Esophagus squamous epithelium (tissue), 5 donors: ENCODE measurements at places on chromosomes 2 and 18. TPM values are rescaled to one million over a fixed set of nuclear protein-coding genes. Genes with fewer than 3 reads are reported as not detected.

The AQP12A gene
- total RNA-seq = not detected

The CABLES1 gene
- 9.6 TPM for total RNA-seq

The CRYBA2 gene
- total RNA-seq = not detected

The VAMP8 gene
- 91.0 TPM for total RNA-seq

The VSNL1 gene
- total RNA-seq = 55.5 TPM

The UGT1A5 gene
- total RNA-seq = 9.7 TPM

The SP140 gene
- total RNA-seq = 2.3 TPM

The POTEF gene
- not detected for total RNA-seq

GRCh38 chr2:234677758-234678538, 181.1 kb upstream of the ARL4C start:
- no peak for DNase-seq

DNA sequence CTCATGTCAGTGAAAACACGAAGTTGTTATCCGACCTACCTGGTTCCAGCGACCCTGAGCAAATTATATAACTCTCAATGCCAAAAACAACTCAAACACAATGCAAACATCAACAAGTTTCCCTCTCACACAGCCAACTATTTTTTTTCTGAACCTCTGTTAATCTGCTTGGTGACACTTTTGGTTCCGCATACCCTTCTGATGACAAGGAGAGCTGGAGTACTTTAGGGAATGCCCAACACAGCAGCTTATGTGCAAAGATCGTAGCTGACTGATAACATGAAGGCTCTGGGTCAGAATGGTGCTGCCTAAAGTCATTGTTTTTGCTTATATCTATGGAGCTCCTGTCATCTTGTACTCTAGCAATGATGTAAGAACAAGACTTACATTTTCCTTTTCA, 72.7 kb upstream of the CCDC68 start:
- DNase-seq = no peak

DNA sequence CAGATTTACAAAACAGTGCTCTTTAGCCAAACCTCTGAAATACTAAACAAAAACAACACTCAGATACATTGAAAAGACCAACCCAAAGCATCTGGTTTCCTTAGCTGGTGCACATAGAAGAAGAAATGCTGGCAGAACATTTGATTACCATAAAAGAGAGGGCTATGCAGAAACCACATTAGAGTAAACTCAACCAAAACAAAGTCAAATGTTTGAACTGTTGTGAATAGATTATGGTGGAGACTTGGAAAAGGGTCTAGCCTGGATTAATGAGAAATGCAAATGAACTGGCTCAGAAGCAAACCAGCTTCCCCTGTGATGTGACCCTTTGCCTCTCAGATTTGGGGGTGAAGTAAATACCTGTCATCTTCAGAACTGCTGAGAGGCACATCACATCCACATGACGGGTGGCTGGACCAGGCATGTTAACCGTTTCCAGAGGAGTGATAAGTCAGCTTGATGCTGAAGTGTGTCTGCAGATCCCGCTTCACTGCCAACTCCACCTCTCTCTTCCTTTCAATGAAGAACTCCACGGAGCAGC, 153.0 kb downstream of the NRP2 start:
- no peak for DNase-seq

- no peak for DNase-seq
Observed at GRCh38 chr2:29165362-29166241, 50.4 kb downstream of the CLIP4 start.

- no peak for DNase-seq
Observed at GRCh38 chr2:102801098-102801718, 39.4 kb downstream of the TMEM182 start.

- DNase-seq = no peak
Observed at GRCh38 chr2:178910005-178910404, 102.8 kb upstream of the TTN start.

DNA sequence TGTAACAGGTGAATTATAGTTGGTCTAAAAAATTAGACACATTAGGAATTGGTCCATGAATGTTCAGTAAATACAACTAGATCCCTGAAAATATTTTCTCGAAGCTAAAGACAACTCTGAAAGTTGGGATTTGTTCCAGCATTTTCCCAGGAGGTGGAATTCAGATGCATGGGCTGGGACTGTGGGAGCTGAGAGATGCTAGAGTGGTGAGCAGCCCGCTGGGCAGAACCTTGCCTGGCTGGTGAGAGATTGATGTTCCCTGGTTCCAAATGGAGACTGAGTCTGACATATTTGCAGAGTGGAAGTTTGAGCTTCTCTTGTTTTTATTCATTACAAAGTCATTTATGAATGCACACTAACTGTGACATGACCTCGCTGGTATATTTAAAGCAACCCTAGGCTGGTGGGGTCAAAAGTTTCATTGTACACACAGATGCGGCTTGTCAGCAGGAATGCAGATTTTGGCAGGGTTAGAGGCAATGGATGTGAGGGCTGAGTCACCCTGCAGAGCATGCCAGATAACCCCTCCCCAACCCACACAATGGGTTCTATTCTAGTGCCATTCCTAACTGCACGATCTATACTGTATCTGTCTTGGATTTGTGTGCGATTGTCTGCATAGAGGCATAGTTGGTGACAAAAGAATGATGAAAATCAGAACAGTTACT, 23.5 kb upstream of the TMEM178A start:
- no peak for DNase-seq

DNA sequence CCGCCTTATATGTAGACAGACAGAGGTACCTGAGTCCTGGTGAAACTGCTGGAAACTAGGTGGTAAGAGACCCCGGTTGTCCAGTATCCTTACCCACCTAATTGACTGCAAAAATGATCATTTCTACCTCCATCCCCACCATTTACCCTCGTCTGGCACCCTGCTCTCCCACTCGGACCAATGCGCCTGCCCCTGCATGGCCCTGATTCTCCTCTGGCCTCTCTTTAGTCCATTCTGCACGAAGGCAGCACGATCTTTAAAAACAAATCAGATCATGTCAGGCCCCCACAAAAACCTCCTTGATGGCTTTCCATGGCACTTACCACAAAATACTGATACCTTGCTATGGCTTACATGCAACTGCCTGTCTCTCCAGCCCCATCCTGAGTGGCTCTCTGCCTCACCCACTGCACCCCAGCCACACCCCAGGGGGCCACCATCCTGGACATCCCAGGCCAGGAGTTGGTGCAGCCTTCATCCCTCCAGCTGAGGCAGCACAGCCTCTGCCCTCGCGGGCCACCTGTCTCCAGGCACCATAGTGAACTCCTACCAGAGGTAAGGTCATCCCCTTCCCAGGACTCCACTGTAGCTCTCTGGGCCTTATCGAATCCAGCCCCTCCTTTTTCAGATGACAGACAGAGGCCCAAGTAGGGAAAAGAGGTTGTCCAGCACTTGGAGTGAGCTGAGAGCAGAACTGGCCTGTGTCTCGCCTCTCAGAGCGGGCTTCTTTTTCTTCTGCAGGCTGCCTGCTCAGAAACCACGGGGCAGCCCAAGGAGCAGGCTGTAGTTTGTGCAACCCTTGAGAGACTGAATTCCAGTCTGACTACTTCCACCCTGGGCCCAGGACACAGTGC, 12.3 kb upstream of the CIB4 start:
- no peak for DNase-seq

DNA sequence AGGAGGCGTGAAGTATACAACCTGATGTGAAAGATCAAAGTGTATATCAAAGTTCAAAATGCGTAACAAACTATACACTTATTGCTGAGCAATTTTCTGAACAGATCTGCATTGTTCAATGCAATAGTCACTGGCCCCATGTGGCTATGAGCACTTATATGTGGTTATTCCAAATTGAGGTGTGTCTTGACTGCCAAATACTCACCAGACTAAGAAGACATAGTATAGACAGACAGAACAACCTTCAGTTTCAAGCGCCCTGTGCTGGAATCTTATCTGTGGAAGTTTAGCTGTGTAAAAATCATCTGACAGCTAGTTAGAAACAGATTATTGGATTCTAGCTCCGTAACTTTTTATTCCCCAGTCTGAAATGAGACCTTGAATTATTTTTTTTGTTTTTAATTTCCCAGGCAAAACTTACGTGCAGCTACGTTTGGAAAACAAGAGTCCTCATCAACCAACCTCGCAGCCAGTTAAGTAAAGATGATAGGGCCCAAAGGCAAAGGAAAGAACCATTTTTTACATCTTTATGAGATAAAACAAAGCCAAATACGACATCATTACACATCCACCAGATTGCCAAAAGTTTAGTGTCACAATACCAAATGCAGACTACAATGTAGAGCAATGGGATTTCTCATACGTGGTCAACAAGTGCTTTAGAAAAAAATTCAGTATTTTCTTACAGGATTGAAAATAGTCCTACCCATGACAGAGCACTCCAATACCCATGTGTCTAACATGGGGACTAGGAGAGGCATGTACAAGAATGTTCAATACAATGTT, 37.2 kb downstream of the MBOAT2 start:
- DNase-seq = no peak

DNA sequence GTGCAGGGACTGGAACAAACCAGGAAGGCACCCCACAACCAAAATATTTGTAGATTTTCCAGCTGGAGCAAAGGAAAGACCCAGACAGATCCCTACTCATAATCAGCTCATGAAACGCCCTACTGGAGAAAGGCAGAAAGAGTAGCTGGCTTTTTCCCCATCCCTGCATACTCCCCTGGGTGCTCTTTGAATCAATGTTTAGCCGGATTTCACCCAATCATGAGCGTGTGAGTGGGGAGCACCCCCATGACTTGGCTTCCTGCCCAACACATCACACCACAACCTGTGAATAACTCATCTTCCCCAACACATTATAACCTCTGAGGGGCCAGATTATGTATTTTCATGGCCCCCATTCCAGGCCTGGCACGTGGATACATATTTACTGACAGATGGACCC, 35.1 kb upstream of the SLC14A1 start:
- DNase-seq = no peak

GRCh38 chr18:3872641-3873040, 422.7 kb downstream of the TGIF1 start:
- DNase-seq = no peak

- no peak for DNase-seq
Observed at GRCh38 chr2:172472446-172473033, 45.2 kb downstream of the ITGA6 start.

DNA sequence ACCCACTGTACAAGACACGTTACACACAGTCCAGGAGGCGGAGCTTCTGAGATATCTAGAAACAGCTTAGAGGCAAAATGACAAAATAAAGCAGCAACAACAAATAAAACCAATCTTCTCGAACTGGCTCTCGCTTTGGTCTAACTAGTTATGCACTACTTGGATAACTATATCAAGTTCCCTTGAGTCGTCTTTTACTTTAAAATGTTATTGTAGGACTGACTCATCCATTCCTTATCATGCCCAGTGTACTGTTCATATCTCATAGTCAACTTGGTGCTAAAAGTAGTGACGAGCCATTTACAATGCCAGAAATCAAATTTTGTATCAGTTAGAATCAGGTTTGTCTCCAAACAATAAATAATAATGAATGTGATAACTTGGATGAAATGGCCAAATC, 102.5 kb upstream of the SLC35G4 start:
- no peak for DNase-seq

GRCh38 chr2:96869281-96869821, 529 bp downstream of the SEMA4C start:
- no peak for DNase-seq

- DNase-seq = no peak
Observed at GRCh38 chr2:23505984-23506380, 121.0 kb downstream of the KLHL29 start.

- no peak for DNase-seq
Observed at GRCh38 chr18:58871514-58872420, 7.1 kb downstream of the ZNF532 start.

- no peak for DNase-seq
Observed at GRCh38 chr2:10078704-10079265, 1.4 kb downstream of the CYS1 start.

GRCh38 chr2:210477496-210477895, 937 bp upstream of the LANCL1 start:
- no peak for DNase-seq

DNA sequence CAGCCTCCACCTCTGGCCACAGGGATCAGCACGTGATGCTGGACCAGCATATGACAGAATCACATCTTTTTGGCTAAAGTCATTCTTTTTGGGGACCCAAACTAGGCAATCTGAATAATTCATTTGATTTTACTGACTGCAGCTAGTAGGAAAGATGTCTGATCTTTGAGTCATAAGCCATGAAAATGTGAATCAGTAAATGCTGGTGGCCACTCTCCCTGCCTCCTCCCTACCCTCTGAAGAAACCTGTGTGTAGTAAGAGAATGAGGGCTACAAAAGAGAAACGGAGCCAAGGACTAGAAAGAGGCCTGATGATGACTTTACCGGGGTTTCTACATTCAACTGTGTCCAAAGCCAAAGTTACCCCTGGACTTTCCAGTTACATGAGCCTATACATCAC, 10.1 kb upstream of the LRPPRC start:
- no peak for DNase-seq

- DNase-seq = no peak
Observed at GRCh38 chr2:121663434-121663833, 14.2 kb upstream of the CLASP1 start.

- DNase-seq = no peak
Observed at GRCh38 chr2:86331384-86331783, 6.0 kb downstream of the REEP1 start.

DNA sequence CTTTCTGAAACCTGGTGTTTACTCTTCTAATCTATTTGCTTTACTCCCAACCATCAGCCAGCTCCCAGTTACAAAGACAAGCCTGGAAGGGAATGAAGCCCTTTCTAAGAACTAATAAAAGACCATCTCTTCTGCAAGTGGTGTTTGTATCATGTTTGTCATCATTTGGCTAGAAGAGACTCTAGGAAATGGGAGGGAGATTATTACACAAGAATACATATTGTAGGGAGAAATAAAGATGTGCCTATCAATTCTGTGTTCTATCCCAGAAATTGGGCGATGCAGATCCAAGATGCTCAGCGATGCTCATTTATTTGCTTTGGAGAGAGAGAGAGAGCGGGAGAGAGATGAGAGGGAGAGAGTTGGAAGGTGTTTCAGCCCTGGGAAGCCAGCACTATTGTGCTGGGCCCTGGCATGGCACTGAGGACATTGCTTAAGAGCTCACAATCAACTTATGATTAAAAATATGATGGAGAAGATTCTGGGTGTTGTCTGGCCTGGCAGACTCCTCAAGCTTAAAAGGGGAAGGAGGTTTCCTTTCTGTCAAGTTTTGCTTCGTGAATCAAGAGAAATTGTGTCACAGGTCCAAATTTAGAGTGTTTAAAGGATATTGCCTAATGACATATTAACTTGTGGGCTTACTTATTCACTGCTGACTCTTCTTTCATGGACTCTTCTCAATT, 41.8 kb upstream of the AFF3 start:
- DNase-seq = no peak
